ENCODE measurements at places on chromosomes 2 and 18. TPM values are rescaled to one million over a fixed set of nuclear protein-coding genes. Genes with fewer than 3 reads are reported as not detected.

DNA sequence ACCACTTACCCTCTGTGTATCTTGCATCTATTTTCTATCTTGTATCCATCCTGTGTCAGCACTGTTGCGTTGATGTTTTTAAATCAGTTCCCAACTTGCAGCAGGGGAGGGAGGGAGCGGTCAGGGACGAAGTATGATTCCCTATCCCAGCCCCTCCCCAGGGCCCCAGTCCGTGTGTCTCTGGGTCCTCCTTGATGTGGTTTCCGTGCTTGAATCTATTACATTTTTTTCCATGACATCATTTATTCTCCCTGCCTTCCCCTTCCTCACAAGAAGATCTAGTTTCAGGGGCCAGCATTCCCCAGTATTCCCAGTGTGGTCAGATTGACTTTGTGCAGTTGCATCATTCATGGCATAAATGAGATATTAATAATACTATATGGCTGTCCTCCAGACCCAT, 479.3 kb downstream of the PTPRM start:
- no peak for DNase-seq

DNA sequence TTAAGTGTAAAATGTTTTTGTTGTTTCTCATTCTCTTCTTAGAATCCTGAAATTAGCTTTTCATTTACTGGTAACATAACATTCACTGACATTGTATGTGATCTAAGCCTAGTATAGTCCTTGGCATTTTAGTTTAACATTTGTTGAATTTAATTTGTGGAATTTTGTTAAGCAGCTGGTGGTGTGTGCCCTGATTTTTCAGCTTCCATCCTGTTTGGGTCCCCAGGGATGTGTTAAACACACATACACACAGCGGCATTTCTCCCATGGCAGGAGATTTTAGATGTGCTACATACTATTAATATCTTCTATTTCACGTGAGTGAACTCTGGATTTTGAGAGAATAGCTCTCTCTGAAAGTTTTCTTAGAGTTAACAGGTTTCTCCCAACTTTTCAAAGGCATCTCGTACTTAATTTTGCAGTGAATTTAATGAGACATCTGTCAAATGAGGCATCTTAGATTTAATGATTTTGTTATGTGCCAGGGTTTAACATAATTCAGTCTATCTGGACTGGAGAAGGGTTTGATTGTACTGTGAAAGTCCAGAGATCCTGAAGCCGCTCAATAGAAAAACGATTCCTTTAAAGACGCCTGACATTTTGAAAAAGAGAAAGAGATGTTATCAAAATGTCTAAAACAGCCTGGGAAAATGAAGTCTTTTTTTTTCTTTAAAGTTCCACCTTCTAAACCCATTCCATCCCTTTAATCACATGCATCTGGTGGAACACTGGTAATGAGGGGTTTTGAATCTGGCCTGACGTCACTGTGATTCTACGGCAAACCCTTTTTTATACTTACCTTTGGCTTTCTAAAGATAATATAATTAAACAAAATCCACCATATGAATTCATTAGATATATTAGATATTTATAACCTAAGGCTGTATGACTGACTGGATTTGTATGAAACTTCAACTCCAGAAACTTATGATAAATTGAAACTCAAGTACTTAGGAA, 6.8 kb downstream of the PHLPP1 start:
- no peak for DNase-seq

DNA sequence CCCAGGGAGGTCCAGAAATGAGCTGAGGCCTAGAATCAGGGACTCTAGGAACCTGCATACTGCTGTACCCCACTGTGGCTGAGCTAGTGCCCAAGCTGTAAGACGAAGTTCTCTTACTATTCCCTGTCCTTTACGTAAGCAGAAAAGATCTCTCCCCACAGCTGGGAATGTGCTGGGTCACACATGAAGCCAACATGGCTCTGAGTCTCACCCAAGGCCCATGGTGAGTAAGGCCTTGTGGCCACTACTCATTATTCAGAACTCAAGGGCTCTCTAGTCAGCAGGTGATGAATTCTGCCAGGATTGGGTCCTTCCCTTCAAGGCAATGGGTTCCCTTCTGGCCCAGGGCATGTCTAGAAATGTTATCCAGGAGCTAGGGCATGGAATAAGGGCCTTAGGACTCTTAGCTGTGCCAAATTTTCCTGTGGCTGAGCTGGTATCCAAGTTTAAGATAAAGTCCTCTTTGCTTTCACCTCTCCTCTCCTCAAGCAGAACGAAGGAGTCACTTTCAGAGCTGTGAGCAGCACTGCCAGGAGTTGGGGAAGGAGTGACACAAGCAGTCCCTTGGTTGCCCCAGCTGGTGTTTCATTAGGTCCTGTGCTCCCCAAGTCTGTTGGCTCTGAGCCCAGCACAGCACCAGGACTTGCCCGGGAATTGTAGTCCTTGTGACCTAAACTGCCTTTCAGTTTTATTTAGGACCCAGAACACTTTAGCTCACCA, 707.6 kb downstream of the SLC4A3 start:
- no peak for DNase-seq

The KCNK3 gene
- total RNA-seq: 0.66 TPM

- DNase-seq: no peak
These were observed 154.4 kb downstream of the ASB1 start for GRCh38 chr2:238581126-238581525.

- DNase-seq: no peak
These were observed 260.4 kb upstream of the DSEL start for GRCh38 chr18:67776929-67777328.

The CPLX4 gene
- 0.31 TPM for total RNA-seq

The RTKN gene
- 37.8 TPM for total RNA-seq
